ENCODE measurements at places on chromosomes 5 and 9.

DNA sequence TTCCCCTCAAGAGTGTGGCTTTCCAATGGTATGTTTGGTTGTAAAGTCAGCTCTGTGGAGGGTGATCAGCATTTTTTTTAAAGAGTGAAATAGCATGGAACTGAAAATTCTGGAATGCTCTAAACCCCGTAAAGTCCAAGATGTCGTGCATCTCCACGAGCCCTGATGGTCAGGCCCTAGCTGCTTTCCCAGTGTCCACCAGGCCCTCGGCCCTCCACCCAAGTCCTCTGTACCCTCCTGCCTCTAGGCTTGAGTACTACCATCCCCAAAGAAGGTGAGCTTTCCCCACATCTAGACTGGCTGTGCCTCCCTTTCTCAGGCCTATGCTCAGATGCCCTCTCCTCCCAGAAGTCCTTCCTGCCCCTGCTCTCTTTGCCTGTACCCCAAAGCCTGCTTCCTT, 280.3 kb downstream of the GADD45G start:
- no peak for DNase-seq

DNA sequence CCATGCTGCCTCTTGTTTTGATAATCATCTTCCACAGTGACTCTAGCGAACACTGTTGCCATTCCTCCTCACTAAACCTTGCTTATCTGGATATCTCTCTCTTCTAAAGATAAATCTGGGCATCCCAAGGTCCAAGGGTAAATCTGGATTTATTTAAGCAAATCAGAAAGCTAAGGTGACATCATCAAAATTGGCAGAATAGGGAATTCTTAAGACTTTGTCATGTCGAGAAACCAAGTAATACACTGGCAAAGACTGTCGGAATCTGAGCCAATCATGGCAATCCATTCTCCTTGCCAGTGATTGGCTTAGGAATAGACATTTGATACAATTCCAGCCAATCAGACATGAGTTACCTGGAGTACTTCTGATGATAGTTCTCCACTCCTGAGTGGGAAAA, 362.7 kb upstream of the PTGER4 start:
- DNase-seq = no peak

GRCh38 chr9:13690595-13690994, 411.1 kb upstream of the MPDZ start:
- DNase-seq = no peak

DNA sequence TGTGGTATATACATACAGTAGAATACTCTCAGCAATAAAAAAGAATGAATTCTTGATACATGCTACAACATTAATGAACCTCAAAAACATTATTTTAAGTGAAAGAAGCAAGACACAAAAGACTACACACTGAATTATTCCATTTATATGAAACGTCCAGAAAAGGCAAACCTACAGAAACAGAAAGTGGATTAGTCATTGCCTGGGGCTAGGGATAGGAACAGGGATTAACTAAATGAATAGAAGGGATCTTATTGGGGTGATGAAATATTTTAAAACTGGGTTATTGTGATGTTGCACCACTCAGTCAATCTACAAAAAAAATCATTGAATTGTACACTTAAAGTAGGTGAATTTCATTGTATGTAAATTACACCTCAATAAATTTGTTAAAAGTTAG, 326.7 kb downstream of the PIK3R1 start:
- no peak for DNase-seq

- DNase-seq = no peak
Observed at GRCh38 chr5:141050622-141051520, at the start of gene PCDHB1. Gene PCDHB1, plus strand, starts transcription at chr5:141051374. Its CDS starts 97 bp downstream, at chr5:141051471.

GRCh38 chr5:149831492-149831891, 101.4 kb downstream of the PPARGC1B start:
- no peak for DNase-seq

- no peak for DNase-seq
Observed at GRCh38 chr9:92737216-92737606, 27.4 kb downstream of the BICD2 start.
